ENCODE measurements at places on chromosomes 4 and X. TPM values are rescaled to one million over a fixed set of nuclear protein-coding genes. Genes with fewer than 3 reads are reported as not detected.

RAPGEF2 gene
- 13.1 TPM for polyA plus RNA-seq

INTS12 gene
- polyA plus RNA-seq: 42.4 TPM

RASL11B gene
- 0.50 TPM for polyA plus RNA-seq

GABRE gene
- polyA plus RNA-seq: 192 TPM

SHOX gene
- polyA plus RNA-seq: not detected

GAGE12E gene
- polyA plus RNA-seq: not detected

MECP2 gene
- polyA plus RNA-seq: 32.7 TPM

NXF2 gene
- 9.8 TPM for polyA plus RNA-seq

PLA2G12A gene
- 38.0 TPM for polyA plus RNA-seq

CPLX1 gene
- 0.55 TPM for polyA plus RNA-seq

NR3C2 gene
- polyA plus RNA-seq: not detected

MXRA5 gene
- not detected for polyA plus RNA-seq

ADH1C gene
- not detected for polyA plus RNA-seq

C1GALT1C1 gene
- polyA plus RNA-seq: 15.1 TPM

TRAM1L1 gene
- polyA plus RNA-seq: 0.07 TPM

XAGE2 gene
- not detected for polyA plus RNA-seq

ERVMER34-1 gene
- 0.25 TPM for polyA plus RNA-seq

VCX2 gene
- not detected for polyA plus RNA-seq

GPC4 gene
- not detected for polyA plus RNA-seq

STBD1 gene
- polyA plus RNA-seq: 0.24 TPM

PPEF2 gene
- not detected for polyA plus RNA-seq

JCHAIN gene
- polyA plus RNA-seq: not detected

XKRX gene
- polyA plus RNA-seq: not detected

SPATA4 gene
- polyA plus RNA-seq: not detected

TAF7L gene
- 0.42 TPM for polyA plus RNA-seq

GLRB gene
- not detected for polyA plus RNA-seq

MAGEA4 gene
- polyA plus RNA-seq: 0.70 TPM

CYSLTR1 gene
- polyA plus RNA-seq: not detected

ZAR1 gene
- 0.57 TPM for polyA plus RNA-seq

HOPX gene
- not detected for polyA plus RNA-seq

All from K562 (cell line).